ENCODE measurements at places on chromosomes 6 and 20.

DNA sequence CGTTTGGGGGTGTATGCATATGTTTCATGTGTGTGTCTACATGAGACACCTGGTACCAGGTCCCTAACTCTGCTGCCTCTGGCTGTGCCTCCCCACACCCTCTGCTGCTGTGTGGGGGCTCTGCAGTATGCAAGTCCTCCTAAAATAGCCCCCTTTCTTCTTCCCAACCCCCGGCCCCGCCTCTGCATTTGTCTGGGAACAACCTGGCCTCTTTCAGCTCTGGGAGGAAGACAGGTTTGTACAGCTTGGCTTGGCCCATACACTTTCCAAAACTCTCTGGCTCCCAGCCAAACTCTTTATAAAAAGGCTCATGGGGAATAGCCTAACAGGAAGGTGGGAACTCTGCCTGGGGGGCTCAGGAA is 27.1 kb upstream of the EMILIN3 start:
- no peak for DNase-seq

DNA sequence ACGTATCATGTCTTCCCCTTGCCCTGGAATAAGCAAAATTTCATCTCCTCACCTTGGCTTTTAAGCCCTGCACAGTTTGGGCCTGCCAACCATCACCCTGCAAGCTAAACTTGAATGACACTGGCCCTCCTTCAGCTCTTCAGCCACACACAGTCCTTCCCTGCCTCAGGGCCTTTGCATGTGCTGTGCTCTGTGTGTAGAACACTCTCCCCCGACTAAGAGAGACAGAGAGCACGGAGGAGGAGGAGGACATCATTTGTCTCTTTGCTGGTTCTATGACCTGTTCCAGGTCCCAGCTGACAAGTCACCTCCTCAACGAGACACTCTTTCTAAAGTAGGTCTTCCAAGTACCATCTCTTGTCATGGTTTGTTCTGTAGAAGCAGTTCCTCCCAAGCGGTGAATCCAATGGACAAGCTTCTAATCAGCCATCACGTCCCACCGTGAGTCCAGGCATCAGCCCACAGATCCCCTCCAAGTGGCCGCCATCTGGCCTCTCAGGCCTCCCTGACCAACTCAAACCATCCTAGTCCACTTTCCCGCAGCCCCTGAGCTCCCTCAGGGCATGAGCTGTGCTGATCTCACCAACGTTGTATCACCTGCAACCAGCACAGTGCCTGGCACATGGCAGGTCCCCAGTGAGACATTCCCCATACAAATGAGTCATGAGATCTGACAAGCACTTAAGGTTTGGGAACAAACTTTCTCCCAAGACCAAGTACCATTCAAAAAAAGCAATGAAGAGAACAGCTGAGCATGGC is 30.5 kb downstream of the NFATC2 start:
- DNase-seq, result no peak

- no peak for DNase-seq
Observed at GRCh38 chr20:17617212-17617867, 47.5 kb downstream of the DSTN start.

- DNase-seq, result no peak
Observed at GRCh38 chr6:148851683-148852556, 105.1 kb downstream of the UST start.

GRCh38 chr6:79170959-79171358 is 63.5 kb downstream of the HMGN3 start:
- DNase-seq, result no peak

GRCh38 chr6:3079682-3080081 is 11.4 kb downstream of the RIPK1 start:
- no peak for DNase-seq

DNA sequence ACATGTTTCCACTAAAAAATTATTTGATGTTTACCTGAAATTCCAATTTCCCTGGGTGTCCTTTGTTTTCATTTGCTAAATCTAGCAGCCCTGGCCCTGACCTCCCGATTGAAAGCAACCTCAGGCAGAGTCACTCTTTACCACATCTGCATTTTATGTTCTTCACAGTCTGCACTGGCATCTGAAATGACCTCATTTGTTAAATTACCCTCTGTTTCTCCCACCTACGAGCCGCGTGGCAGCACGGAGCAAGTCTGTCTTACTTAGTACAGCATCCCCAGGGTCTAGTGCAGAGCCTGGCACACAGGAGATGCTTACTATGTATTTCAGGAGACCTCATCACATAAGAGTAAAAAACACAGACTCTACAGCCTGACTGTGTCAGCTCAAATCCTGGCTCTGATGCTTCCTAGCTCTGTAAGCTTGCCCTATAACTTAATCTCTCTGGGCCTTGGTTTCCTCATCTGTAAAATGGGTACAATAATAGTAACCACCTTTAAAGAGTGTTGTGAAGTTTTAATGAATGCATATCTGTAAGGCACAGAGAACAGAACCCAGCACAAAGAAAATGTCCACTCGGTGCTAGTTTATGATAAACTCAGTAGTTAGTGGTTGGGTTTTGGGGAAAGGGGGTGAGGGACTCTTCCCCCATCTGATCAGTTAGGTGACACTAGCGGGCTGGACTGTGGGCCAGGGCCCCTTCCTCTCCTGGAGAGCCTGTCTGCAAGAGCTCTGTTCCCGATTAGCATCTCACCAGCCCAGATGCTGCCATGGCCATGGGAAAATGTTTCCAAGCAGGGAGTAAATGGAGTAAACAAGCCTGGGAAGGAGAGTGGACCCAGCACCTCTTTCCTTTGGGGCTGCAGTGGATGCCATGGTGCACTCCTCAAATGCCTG is 88.2 kb downstream of the PREX1 start:
- DNase-seq, result peak; percentile 31

- DNase-seq, result no peak
Observed at GRCh38 chr20:32973077-32973717, 31.0 kb downstream of the SUN5 start.

DNA sequence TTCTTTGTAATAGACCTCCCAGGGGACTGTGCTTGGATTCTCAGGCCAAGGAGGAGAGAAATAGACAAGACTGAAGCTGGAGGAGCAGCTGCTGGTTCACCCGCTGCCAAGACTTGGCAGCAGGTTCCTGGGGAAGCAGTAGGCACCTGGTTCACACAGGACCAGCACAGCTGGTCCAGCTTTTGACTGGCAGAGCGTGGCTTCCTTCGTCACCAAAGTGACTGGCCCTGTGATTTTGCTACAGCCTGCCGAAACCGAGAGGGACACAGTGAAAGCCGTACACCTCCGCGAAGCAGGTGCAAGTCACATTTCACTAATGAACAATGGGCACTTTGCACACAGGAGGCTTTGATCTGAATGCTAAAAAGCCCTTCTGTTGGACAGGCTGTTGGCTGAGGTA is 199.0 kb downstream of the RNF144B start:
- no peak for DNase-seq

- no peak for DNase-seq
Observed at GRCh38 chr6:35411066-35411465, 41.1 kb upstream of the FANCE start.
